Femur (tissue), 1 donor: ENCODE measurements at places on chromosomes 1 and 21.
A peak's percentile ranks its signal among the peaks of the same experiment; 100 is the strongest.

- peak; percentile 58 for DNase-seq
Measured at GRCh38 chr1:145961425-145962156, 2.8 kb downstream of the ANKRD34A start.

GRCh38 chr1:67537667-67538018, 107.4 kb upstream of the SERBP1 start:
- no peak for DNase-seq

GRCh38 chr1:43377831-43378230, 10.0 kb upstream of the ELOVL1 start:
- DNase-seq = no peak

- DNase-seq = no peak
Measured at GRCh38 chr1:46656643-46657042, 11.5 kb downstream of the ATPAF1 start.

GRCh38 chr1:19858893-19859292, 23.3 kb upstream of the OTUD3 start:
- no peak for DNase-seq

DNA sequence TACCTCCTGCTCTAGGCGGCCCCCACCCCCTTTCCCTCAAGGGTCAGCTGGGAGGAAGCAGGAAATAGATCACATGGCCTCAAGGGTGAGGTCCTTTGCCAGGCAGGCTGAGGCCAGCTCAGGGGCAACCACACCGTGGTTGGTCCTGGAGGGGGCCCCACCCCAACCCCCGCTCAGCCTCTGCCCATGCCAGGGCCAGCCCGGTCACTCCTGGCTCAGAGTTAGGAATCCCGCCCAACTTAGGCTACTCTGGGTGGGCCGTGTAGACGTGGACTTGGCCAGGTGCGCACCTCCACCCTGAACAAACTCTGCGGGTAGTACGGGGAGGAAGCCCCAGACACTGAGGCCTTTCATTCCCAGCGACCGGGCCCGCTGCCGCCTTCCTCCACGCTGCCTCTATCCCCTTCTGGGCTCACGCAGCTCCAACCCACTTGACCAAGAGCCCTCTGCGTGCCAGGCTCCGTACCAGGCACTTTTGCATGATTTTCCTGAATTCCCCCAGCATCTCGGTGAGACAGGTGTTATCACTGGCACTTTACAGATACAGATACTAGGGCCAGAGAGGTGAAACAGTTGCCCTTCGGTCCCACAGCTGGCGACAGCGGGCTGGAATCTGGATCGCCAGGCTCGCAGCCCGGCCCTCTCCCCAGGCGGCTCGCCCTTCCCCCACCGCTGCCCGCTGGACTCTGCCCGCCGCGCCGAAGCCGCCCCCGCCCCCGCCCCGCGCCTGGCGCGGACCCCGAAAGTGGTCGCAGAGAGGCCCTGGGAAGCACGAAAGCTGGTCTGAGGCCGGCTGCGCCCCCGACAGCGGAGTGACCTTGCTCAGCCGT, 769 bp downstream of the GALE start:
- DNase-seq = peak; percentile 80

GRCh38 chr1:23692308-23692871, 784 bp downstream of the RPL11 start:
- DNase-seq = no peak
